ENCODE measurements at places on chromosomes 2 and 18.

GRCh38 chr2:96164459-96165184, 19.4 kb upstream of the DUSP2 start:
- no peak for DNase-seq

DNA sequence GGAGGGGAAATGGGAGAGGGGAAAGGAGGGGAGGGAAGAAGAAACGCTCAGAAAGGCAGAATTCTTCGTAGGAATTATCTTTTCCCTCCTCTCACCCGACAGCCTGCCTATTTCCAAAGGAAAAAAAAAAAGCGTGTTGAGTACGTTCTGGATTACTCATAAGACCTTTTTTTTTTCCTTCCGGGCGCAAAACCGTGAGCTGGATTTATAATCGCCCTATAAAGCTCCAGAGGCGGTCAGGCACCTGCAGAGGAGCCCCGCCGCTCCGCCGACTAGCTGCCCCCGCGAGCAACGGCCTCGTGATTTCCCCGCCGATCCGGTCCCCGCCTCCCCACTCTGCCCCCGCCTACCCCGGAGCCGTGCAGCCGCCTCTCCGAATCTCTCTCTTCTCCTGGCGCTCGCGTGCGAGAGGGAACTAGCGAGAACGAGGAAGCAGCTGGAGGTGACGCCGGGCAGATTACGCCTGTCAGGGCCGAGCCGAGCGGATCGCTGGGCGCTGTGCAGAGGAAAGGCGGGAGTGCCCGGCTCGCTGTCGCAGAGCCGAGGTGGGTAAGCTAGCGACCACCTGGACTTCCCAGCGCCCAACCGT, at the start of gene GAD1:
TSS of gene GAD1 (plus strand) at position 384 of the 589 bp plus-strand sequence. CDS start 1,705 bp downstream, outside the sequence.
- DNase-seq: peak; percentile 85

- no peak for DNase-seq
Observed at GRCh38 chr2:159157361-159158209, 128.9 kb downstream of the WDSUB1 start.

DNA sequence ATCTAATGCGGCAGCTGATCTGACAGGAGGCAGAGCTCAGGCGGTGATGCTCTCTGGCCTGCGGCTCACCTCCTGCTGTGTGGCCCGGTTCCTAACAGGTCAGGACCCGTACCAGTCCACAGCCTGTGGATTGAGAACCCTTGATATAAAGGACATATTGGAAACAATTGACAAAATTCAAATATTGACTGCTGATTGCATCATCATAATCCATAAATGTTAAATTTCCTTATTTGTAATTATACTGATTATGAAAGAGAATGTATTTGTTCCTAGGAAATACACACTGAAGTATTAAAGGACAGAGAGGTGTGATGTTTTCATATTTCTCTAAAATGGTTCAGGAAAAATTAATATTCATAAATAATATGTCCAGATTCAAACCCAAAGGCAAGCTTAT, 63.8 kb upstream of the SRD5A2 start:
- no peak for DNase-seq

DNA sequence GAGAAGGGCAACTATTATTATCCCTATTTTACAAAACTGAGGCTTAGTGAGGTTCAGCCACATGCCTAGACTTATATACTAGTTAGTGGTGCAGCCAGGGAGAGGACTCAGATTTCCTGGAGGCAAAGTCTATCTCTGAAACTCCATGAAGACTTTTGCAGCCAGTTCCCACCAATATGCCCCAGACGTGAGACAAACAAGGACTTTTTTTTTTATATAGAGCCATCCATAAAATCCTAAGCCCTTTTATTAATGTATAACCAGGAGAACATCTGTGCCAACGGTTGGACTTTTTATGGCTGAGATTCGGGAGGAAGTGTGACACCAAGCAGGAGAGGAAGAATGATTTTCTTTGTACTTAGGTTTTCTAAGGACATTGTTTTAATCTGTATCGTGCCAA, 29.9 kb downstream of the LIPG start:
- DNase-seq: peak; percentile 41

DNA sequence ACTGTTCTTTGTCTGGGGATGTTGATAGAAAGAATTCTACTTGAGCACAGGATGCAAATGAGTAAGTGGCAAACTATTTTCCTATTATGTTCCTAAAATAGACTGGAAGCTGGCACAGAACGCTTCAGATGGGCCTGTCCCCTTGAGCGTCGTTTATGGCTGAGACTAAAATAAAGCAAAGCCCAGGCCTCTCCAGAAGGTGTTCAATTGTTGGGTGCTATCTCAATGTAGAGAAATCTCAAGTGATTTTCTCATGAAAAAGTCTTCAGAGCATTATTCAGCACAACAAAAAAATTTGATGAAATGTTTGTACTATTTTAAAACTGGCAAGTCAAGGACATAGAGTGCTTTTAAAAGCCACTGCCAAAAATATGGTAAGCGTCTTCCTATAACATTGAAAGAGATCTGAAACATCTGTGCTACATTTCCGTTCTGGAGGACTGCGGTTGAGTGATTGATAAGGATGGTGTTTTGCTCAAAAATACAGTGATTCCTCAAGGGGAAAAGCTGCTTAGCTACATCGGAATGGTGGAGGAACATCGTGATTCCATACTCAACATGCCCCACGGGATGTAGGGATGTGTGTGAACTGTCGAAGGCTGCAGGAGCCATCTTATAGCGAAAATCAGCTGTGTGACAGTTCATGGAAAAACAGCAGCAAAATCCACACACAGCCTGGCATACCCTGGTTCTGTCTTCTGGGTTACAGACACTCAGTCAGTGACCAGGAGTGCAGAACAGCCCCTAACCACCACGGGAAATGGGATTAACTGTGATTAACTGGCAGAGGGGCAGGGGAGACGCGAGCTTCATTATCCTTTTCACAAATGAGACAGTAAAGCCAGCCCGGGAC, 10.4 kb upstream of the LRRFIP1 start:
- DNase-seq: no peak

DNA sequence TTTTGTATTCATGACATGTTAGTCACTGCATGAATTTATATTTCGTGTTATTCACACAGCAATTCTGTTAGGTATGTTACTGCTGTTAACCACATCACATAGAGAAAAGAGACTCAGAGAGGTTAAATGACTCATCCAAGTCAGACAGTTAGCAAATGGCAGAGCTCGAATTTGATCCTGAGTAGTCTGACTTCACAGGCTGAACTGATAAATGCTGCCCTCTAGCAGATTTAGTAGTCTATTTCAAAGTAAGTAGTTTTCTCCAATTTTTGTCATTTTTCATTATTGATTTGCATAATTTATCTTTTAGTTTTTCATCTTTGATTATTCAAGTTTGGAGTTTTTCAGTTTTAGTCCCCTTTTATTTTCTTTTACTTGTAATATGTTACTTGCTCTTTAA, 58.3 kb downstream of the WDR7 start:
- DNase-seq: peak; percentile 56

DNA sequence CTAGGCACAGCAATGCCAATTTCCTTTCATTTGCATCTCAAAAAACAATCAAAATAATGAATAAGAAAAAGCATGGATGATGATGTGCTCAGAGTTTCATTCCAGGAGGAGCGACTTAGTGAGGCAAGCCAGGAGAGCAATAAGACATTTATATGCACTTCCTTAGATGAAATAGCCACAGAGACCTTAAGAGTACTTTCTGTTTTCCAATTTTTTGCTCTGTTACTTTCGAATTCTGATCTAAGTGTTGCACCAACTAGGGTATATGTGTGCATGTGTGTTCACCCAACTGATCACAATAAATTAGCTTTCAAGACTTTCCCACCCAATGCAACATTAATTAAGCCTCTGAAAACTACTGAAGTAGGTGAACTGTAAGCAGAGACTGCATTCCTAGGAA, 709 bp downstream of the RAB27B start:
- DNase-seq: no peak

- DNase-seq: no peak
Observed at GRCh38 chr2:151171186-151171585, 90.5 kb downstream of the RBM43 start.

DNA sequence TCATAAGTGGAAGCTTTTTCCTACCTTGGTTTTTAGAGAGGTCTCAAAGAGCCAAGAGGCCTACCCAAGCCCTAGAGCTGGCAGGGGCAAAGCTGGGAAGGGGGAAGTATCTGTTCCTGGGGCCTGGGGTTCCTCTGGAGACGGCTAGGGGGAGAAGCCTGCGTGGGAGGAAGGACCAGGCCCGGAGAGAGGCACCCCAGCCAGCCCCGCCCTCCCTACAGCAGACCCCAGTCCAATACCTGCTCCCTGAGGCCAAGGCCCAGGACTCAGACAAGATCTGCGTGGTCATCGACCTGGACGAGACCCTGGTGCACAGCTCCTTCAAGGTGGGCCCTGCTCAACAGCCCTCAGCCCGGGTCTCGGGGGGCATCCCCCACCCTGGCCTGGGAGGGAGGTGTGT, 2.2 kb downstream of the CTDSP1 start:
- peak; percentile 8 for DNase-seq

DNA sequence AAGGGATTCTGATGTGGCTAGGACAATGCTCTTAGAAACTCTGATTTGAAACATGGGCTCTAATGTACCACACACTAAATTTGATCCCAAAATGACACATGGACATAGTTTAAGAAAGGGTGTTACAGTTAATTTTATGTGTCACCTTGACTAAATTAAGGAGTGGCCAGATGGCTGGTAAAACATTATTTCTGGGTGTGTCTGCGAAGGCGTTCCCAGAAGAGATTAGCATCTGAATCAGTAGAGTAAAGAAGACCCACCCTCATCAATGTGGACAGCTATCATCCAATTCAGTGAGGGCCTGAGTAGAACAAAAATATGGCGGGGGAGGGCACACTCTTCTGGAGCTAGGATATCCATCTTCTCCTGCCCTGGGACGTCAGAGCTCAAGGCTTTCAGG, 283.1 kb upstream of the CHAC2 start:
- no peak for DNase-seq

- DNase-seq: no peak
Observed at GRCh38 chr2:232287316-232287715, 91.2 kb upstream of the ALPP start.

DNA sequence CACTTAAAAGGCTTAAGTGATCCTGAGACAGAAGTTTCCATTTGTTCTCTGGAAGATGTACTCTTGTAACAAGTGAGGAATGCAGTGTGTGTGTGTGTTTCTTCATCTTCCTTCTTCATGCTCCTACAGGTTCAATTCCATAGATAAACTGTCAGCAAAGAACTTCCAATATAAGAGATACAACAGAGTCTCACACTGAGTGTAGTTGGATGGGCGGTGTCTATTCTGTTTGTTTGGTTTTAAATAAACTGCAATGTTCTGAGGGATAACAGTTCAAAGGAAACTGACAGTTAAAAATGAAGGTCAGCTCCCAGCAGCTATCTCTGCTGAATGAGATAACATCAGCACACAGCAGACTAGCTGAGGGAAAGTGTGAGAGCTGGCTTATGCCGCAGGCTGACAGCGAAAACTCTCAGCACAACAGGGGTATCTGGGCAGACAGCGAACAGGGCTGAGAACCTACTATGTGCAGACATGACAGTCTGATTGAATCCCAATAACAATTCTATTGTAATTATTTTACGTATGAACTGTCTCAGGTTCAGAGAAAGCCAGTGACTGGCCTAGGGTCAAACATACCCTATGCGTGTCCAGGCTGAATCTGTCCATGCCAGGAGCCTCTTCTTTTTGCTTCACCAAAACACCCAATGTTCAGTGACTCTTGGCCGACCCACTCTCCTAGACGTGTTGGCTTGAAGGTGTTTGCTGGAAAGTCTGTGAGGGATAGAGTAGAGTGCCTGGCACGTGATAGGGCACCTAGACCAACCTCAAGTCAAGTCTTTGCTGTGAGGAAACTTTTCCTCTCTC, 201.9 kb upstream of the TRIB2 start:
- DNase-seq: peak; percentile 35

GRCh38 chr2:143954844-143955243, 565.1 kb downstream of the ZEB2 start:
- no peak for DNase-seq

DNA sequence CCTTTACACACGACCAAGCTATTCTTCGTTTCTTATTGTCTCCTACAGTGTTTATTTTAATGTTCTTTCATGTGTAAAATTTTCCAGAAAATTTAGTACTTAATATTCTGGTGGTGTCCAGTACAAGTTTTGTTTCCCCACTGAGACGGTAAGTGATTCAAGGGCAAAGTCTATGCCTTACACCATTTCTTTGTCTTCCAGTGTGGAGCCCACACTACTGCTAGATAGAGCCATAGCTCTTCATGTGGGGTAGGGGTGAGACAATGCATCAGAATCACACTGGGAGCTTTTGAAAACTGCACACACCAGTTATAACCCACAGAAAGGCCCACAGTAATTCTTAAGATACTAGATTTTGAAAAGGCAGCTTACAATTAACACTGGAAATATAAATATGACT, 125.6 kb downstream of the TDRD15 start:
- no peak for DNase-seq

DNA sequence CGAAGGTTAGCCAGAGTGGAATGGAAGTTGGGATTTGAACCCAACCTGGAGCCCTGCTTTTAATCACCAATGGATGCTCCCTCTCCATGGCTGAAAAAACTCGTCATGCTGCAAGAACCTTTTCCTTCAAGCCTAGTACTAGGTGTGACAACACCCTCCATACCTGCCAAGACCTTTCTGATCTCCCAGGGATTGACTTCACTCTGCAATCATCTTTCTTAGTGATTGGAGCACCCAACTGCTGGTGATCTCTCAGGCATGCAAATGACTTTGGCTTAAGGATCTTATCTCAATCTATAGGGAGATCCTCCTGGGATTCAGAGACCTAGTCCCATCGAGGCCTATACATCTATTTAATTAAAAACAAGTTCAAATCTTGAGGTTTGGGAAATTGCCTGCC, 23.5 kb upstream of the ITGB6 start:
- no peak for DNase-seq

DNA sequence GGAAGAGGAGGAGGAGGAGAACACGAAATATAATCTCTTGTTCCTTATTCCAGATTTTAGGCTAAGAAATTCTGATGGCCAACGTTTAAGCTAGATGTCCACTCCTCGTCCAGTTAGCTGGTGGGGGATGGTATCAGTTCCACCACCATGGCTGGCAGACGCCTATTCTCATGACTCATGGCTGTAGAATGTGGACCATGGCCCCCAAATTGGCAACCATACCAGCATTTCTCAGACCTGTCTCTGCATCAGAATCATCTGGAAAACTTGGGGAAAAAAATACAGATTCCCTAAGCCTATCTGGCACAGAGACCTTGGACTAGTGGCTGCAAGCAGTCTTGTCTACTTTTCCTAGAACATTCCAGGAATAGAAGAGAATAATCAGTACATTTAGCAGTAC, 267.7 kb upstream of the SIX2 start:
- DNase-seq: no peak

GRCh38 chr18:71673498-71673897, 870.6 kb downstream of the CBLN2 start:
- DNase-seq: no peak

- DNase-seq: peak; percentile 27
Observed at GRCh38 chr2:24919037-24919505, 966 bp downstream of the ADCY3 start.
